ENCODE measurements at places on chromosomes 2 and 18.

GRCh38 chr2:181106789-181107627 lies 126.6 kb downstream of the UBE2E3 start:
- DNase-seq: no peak

- peak; percentile 84 for DNase-seq
These were observed 67.6 kb upstream of the MCFD2 start for GRCh38 chr2:46983065-46983801.

DNA sequence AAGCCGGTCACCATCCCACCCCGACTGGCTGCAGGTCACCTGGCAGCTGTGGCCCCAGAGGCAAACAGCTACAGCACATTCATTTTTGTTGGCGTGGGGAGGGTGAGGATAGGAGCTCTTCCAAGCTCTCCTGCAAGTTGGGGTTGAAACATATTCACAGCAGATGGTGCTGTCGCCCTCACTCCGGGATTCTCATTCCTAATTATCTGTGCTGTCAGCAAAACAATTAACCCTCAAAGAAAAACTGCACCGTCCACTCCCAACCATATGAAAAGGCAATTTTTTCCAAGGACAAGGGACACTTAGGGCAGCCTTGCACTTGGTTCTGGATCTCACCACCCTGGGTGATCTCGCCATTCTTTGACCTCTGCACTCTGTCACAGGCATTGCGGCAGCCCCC lies 68.6 kb downstream of the ZBTB7C start:
- DNase-seq: no peak

DNA sequence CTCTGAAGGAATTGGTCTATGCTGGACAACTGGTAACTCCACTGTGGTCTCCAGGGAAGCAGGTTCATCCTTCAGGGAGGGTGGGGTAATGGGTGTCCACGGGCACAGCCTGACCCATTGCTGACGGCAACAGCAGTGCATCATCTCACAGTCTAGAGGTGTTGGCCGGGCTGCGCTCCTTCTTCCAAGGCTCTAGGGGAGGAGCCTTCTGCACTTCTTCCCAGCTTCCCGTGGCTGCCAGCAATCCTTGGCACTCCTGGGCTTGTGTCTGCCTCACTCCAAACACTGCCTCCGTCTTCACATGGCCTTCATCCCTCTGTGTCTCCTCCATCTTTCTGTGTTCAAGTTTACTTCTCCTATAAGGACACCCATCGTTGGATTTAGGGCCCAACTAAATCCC lies 166.2 kb downstream of the CTIF start:
- no peak for DNase-seq

- DNase-seq: no peak
These were observed 331.2 kb downstream of the ARHGAP15 start for GRCh38 chr2:143460382-143460781.

- DNase-seq: no peak
These were observed 8.4 kb downstream of the SCN7A start for GRCh38 chr2:166485558-166486178.

DNA sequence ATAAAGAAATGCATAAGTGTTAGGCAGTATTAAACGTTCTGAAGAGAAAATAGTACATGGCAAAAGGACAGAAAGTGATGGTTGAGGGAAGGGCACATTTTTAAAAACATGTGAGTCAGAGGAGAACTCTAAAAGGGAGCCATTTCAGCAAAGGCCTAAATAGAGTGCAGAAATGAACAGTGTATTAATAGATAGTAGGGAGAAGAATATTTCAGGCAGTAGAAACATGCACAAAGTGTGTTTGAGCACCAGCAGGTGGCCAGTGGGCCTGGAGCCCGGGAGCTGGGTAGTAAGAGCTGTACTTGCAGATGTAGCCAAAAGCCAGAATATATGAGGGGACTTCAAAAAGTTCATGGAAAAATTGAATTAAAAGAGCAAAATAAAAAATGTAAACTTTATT lies 288.1 kb upstream of the FIGN start:
- DNase-seq: no peak

DNA sequence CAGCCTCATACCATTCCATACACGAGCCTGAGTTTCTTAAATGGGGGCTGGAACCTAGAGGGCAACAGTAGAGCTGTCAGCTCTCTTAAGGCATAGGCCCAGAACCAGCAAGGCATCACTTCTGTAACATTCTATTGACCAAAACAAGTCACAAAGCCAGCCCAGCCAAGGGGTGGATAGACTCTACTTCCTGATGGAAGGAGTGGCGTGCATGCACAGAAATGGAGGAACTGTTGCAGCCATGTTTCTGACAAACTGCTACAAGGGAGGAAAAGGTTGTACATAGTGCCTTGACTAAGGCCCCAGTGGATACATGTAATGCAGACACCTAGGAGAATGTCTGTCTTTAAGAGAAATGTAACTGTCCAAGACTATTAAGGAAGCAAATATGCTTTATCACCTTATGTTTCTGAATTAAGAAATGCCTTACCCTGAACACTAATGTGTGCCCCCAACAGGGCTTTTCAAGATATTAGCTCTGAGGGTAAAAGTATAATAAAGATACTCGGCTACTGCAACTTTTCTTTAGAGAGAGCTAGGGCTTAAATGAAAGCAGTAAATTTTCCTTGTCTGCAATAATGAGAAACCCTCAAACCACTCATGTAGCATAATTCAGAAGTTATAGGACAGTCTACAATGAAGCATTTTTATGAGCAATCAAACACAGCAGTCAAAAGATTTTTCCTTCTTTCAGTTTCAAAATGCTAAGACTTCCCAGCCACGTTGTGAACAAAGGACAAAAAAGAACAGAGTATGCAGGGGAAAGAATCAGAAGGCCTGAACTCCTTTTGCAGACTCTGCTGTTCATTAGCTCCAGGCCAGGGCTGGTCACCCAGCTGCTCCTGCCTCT lies 35.1 kb upstream of the CDC42EP3 start:
- DNase-seq: no peak

DNA sequence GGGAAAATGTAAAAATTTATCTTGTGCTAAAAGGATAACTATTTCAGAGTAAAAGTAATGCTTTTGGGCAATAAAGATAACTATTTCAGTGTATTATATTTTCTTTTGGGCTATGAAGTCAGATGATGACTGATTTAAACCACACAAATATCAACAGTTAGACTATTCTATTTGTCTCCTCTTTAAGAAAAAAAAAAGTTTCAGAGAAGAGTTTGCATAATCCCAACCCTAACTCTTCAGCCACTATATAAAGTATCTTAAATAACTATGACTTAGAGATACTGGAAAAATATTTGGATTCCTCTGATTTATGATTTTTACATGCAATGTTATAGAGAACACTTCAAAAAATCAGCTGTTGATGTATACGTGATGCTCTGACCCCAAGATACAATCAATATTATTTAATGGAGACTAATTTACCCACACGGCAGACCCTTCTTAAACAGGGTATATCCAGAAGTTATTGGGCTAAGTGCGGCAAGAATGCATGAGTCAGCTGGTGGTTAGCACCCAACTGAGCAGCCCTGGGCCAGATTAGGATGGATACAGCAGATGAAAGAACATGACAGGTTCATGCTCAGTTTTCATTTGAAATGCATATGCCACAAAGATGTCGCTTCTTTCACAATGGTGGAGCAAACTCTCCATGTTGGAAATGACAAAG lies 279.0 kb downstream of the AFF3 start:
- DNase-seq: no peak

GRCh38 chr2:9152975-9153642 lies 53.5 kb upstream of the ASAP2 start:
- no peak for DNase-seq

- DNase-seq: no peak
These were observed 231.7 kb upstream of the CCDC150 start for GRCh38 chr2:196407675-196408264.

- no peak for DNase-seq
These were observed 47.1 kb downstream of the KCNIP3 start for GRCh38 chr2:95344215-95344583.

GRCh38 chr18:49691177-49691608 lies 122.1 kb downstream of the ACAA2 start:
- no peak for DNase-seq

- DNase-seq: peak; percentile 65
These were observed 234.4 kb upstream of the EPAS1 start for GRCh38 chr2:46062637-46063412.

DNA sequence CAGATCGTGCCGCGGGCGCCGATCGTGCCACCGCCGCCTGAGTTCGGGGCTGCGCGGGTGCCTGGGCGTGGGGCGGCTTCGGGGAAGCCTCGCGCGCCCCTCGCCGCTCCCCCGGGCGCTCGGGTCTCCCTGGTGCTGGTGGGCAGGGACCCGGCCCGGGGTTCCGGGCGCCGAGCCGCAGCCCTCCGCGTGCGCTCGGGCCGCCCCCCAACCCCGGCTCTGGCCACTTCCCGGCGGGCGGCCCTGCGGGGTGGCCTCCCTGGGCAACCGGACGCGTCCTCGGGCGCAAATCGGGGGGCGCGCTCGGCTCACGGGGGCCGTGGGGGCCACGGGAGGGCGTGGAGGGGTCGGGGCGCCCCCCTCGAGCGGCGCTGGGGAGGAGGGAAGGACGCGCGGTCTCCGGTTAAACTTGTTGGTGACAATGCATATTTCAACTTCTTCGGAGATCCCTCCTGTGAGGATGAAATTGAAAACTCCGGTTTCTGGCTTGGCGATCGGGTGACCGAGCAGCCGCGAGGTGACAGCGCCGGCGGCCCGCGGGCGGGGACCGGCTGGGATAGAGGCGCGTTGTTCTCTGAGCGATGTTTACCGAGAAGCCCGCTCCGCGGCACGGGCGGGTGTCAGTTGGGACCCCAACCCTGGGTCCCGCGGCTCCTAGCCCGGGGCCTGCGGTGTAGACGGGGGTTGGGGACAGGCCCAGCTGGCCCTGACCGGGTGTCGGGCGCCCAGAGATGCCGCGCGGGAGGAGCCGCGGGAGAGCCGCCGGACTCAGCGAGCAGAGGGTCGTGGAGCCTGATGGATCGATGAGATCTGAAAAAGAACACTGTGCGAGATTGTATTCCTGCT lies 676 bp downstream of the SH3BP4 start:
- no peak for DNase-seq

- DNase-seq: no peak
These were observed 11.5 kb upstream of the SLC11A1 start for GRCh38 chr2:218370410-218371063.

- no peak for DNase-seq
These were observed 38.0 kb downstream of the TSHZ1 start for GRCh38 chr18:75248426-75249174.

- DNase-seq: no peak
These were observed 13.2 kb downstream of the CPLX4 start for GRCh38 chr18:59305295-59305694.
